ENCODE measurements at places on chromosomes 2 and 18.
A peak's percentile ranks its signal among the peaks of the same experiment; 100 is the strongest.

- no peak for DNase-seq
Measured at GRCh38 chr18:22272242-22272641, 102.9 kb downstream of the GATA6 start.

GRCh38 chr2:110886826-110887573 is 154.6 kb downstream of the ACOXL start:
- no peak for DNase-seq

DNA sequence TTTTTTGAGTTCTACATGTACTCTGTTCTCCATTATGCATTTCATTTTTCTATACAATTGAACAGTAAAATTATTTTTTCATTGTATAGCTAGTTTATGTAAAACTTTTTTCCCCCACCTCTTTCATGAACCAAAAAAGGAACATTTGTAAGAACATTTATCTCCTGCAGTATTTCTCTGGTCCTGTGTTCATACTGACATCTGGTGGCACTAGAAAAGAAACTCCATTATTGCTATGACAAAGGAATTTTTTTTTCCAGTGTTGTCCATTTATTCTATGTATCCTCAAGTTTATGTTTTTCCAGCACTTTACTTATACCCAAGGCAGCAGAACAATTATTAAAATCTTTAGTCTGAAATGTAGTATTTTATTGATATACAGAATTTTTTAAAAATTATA is 27.4 kb upstream of the CHAC2 start:
- no peak for DNase-seq

DNA sequence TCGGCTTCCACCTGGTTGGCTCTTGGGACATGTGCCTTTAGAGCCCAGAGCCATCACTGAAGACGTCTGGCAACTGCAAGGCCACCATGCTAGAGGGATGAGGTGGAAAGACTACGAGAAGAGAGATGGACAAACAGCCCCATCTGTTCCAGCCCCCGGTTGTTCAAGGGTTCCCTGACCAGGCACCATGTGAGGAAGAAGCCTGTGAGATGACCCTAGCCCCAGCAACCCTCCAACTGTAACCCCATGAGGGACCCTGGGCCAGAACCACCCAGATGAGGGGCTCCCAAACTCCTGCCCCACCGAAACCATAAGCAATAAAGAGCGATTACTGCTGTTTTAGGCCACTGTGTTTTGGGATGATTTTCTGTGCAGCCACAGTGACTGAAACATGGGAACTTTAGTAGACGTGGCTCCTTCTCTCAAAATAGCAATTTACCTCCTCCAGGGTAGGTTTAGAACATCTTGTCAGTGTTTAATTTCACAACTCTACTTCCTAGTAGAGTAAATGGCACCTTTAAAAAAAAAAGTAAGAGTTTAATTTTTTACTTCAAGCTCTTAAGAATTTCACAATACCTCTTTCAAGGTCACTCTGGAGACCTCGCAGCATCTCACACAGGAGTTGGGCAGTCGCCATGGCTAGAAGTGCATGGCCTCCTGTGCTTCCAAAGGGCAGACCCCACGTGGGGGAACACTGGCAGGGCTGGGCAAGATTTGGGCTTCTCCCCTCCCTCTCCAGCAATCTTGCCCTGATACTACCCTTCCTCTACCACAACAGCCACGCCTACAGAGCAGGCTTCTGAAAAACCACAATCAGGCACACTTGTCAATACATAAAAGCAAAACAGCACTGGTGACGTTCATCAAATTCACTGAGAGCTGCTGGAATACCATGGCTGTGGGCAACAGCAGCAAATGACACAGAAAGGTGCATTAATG is 48.8 kb downstream of the TMEM163 start:
- peak; percentile 41 for DNase-seq

GRCh38 chr2:26993768-26994167 is 23.3 kb downstream of the MAPRE3 start:
- no peak for DNase-seq

- DNase-seq, result no peak
Measured at GRCh38 chr18:68740966-68741365, 26.1 kb upstream of the TMX3 start.

DNA sequence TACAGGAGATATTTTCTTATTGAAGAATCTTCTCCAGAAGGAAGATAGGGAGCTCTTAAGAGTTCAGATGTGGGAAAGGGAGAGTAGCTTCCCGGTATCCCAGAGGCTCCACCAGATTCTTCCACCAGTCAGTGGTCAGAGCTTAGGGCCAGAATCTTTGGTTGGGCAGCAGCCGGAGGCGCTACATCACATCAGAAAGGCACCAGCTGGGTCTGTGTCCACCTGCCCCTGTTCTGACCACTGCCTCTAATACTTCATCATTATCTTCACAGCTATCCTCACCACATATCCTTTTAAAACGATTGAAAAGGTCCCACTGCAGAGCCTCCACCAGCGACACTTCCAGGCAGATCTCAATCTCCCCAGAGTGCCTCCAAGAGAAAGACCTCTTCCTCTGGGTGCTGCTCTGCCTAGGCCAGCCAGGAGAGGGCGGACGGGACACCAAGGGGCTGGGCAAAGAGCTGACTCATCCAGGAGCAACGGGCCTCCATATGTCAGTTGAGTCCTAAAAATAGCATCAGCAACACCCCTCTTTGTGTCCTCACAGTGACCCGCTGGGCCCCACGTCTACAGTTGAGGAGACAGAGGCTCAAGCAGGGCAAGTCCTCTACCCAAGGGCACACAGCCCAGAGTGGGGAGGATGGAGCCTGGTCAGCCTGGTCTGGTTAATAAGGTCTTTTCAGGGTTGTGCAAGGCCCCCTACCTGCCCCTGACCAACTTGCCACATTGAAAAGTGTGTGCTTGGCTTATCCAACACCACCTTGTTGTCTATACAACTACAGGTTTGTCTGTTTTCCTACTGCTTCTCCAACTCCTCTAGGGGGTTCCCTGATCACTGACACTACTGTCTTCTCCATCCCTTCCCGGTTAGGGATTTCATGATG is 81.2 kb downstream of the ADD2 start:
- peak; percentile 51 for DNase-seq

- no peak for DNase-seq
Measured at GRCh38 chr18:10759241-10759640, 233.4 kb downstream of the NAPG start.

- DNase-seq, result peak; percentile 58
Measured at GRCh38 chr2:12721566-12722446, 5.1 kb downstream of the TRIB2 start.

GRCh38 chr2:156006721-156007618 is 325.6 kb downstream of the NR4A2 start:
- DNase-seq, result no peak

- DNase-seq, result no peak
Measured at GRCh38 chr2:196367633-196368032, 196.3 kb upstream of the STK17B start.

DNA sequence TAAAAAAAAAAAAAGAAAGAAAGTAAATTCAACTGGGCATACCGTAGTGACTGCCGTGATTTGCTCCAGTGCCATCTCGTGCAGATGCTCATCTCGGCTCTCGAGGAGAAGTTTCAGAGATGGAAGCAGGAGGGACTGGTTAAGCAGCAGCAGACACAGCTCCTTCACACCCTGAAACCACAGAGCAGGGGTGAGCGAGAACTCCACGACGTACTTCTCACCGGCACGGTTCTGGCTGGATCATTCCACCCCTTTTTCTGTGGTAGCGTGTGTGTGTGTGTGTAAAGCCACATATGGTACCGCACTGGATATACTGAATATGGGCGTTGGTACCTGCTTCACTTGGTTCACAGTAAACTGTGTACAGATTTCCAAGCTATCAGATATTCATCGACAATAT is 382.2 kb downstream of the NBAS start:
- peak; percentile 11 for DNase-seq

DNA sequence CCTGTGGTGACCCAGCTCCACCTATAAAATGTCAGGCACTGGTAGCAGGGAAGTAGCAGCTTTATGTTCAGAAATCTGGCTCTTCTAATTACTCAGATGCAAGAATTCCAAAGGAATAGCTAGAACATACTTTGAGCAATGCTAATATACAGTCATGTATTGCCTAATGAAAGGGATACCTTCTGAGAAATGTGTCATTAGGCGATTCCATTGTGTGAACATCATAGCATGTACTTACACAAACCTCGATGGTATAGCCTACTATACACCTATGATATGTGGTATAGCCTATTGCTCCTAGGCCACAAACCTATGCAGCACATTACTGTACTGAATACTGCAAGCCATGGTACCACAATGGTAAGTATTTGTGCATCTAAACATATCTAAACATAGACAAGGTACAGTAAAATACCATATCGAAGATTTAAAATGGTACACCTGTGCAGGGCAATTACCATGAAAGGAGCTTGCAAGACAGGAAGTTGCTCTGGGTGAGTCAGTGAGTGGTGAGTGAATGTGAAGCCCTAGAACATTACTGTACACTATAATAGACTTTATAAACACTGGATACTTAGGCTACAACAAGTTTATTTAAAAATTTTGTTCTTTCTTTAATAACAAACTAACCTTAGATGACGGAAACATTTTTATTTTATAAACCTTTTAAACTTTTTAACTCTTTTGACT is 50.3 kb upstream of the ETAA1 start:
- DNase-seq, result no peak

- DNase-seq, result no peak
Measured at GRCh38 chr2:128813352-128814034, 494.8 kb upstream of the HS6ST1 start.

DNA sequence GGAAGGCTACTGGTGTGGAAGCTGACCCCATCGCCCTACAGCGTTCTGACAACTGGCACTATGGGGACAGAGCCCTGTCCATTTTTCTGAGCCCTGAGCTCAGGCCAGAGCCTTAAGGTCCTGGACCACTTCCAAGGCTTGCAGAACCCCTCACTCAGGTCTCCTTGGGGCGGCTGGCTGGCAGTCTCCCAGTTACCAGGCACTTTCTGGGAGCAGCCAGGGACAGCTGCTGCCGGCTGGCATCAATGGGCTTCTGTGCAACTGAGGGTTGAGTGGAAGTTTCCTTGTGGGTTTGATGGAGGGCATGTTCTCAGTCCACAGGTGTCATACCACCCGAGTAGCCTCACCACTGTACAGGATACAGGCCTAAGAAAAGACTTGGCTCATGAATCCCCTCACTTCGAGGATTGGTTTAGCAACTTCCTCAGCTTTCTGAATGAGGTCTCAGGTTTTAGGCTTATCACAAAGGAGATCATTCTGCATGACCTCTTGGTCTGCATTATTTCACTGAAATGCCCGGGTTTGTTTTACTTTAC is 27.4 kb upstream of the WIPF1 start:
- DNase-seq, result no peak

GRCh38 chr2:68093634-68094033 is 30.8 kb upstream of the C1D start:
- DNase-seq, result no peak

DNA sequence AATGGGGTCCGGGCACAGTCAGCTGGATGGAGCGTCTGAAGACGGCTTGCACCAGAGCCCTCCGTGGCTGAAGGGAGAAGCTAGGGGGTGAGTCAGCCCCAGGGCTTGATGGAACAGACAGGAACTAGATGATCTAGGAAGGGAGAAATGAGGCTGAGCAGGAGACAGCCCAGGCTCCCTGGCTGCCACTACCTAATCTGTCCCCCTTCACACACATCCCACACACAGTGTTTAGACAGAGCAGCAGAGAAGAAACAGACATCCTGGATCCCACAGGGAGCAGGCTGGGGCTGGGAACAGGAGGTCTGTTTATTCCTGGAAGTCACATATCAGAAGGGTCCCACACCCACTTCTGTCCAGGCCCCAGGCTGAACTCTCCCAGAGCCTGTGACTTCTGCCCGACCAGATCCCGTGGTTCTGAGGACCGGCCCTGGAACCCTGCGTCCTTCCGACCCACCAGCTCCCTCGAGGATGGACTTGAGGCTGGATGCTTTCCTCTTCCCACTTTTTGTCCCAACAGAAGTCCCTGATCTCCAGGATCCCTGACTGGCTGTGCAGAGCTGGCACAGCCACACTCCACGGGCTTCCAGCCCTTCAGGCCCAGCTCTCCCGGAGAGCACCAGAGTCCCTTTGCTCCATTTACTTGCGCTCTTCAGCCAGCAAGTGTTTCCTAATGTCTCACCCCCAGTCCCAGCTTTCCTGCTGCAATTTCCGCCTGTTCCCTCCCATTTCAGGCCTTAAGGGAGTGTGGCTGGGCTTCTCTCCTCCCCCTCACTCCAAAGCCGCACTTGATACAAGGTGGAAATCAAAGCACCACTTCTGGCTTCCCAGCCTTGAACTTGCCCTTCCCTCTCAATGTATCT is 1.5 kb upstream of the GPBAR1 start:
- DNase-seq, result no peak

DNA sequence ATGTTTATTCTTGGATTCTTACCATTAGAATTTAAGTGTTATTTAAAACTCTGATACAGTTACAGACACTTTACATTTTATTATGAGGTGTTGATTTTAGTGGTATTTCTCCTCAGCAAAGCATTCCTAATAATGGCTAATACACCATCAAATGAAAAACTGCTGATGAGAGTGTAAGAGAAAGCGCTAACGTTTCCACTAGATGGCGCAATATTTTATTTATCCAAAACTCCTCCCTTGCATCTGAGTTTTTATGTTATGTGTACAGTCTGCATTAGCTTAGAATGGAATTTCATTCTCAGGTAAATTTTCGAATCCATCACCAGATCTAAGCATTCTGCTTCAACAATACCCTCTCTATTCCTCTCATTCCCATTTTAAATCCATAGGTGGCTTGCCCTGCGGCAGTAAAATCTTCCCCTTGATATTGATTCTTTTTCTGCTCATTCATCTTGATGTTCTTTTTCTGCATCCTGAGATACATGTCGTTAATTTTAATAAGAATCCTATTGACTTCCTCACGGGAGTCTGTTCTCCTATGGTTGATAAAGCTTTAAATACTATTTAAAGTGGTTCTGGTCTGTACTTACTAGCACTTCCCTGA is 53.9 kb downstream of the PRKRA start:
- no peak for DNase-seq

DNA sequence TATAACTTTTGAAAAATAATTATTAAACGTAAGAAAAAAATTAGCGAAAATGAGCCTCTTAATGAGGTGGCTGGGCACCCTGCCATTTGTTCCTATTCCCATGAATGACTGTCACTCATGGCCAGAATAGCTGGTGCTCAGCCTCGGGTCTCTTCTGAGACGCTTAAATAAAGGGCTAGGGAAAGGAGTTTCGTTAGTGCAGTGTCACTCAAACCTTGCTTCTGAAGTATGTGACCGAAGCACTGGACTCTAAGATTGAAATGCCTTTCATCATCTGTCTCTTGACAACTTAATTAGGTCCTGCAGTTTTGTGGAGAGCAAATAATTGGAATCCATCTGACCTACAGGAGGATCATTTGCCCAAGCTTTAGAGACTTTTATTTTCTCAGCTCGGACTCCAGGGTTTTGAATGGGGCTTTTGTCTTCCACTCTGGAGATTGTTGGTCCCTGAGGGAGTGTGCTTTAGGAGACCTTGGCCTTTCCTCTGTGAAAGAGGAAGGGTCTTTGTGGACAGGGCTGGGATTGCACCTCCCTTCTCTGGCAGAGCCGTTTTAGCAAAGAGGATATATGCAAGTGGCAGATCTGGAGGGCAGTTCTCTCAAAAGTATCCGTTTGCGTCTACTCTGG is 42.3 kb upstream of the FHOD3 start:
- no peak for DNase-seq

- DNase-seq, result no peak
Measured at GRCh38 chr2:98378196-98378595, 31.9 kb downstream of the CNGA3 start.

- no peak for DNase-seq
Measured at GRCh38 chr2:65411056-65411795, 21.2 kb downstream of the SPRED2 start.

- DNase-seq, result no peak
Measured at GRCh38 chr2:86330001-86330400, 7.4 kb downstream of the REEP1 start.
